Motor neuron (in vitro differentiated cells): ENCODE measurements at places on chromosomes 3 and 15. TPM values are rescaled to one million over a fixed set of nuclear protein-coding genes. Genes with fewer than 3 reads are reported as not detected.

MAP6D1 gene
- 1.2 and 3.5 TPM in 2 replicates for total RNA-seq

- no peak for ATAC-seq
These were observed 603 bp downstream of the PLEKHO2 start for GRCh38 chr15:64842096-64842939.

- ATAC-seq: no peak
These were observed 10.2 kb upstream of the FBLN2 start for GRCh38 chr3:13538520-13539291.

DNA sequence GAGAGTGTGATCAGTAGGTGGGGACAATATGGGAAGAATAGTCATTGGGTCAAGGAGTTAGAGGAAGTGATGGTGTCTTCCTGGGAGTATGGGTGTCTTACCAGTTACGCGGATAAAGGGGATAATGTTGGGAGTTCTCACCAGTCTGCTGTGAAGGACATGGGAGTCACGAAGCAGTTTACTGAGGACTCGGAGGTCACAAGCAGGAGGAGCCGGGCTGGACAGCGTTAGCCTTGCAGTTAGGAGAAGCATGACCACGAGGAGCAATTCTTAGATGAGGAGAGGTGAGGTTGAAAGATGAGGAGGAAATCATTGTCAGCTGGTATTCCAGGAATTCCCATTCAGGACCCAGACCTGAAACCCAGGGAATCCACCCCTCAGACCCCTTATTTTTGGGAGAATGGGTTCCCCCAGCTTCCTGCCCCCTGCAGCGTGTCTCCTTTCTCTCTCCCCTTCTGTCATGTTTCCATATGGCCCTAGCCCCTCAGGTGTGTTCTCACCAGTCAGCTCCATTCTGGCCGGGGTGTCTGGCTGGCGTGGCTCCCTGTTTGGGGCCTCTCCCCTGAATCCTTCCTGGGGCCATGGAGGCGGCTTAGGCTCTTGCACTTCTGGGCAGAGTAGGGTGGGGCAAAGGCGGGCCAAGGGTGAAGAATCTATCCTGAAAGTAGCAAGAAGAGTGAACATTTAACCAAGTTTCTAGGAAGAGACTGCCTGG, 2.1 kb downstream of the THPO start:
- no peak for ATAC-seq

AVEN gene
- total RNA-seq: 12.6 and 16.0 TPM in 2 replicates
